Stimulated activated CD8-positive, alpha-beta memory T cell treated with anti-CD3 and anti-CD28 coated beads, Interleukin-7, amount 100 ng/mL, for 48 hours (primary cell): ENCODE measurements at places on chromosomes 5 and 9.

GRCh38 chr9:129777769-129778130 lies 24.9 kb upstream of the PTGES start:
- no peak for DNase-seq

DNA sequence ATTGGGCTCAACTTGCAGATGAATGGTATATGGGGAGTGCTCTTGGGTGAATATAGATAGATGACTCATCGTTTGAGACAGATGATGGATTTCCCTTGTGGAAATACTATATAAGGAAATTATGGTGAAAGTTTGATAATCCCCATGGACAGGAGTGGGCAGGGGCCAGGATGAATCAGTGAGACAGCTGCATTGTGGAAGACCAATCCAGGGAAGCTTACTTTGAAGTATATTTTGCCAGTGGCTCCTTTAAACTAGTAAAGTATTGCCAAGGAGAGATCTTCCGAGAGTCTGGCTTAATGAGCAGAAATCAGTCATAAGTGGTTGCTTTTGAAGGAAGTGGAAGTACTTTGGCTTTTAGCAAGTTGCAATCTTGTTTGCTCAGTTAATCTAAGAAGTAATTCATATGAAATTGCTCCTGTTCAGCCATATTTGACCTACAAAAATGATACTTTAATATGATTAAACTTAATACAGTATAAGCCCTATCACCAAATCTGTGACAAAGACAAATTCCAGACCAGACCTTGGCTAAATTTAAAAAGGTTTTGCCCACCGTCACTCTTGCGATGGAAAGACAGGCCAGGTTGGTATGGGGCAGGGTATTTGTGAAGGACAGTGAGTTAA lies 9.3 kb upstream of the TNC start:
- no peak for DNase-seq

GRCh38 chr9:32385152-32385884 lies 875 bp downstream of the ACO1 start:
- DNase-seq: no peak

DNA sequence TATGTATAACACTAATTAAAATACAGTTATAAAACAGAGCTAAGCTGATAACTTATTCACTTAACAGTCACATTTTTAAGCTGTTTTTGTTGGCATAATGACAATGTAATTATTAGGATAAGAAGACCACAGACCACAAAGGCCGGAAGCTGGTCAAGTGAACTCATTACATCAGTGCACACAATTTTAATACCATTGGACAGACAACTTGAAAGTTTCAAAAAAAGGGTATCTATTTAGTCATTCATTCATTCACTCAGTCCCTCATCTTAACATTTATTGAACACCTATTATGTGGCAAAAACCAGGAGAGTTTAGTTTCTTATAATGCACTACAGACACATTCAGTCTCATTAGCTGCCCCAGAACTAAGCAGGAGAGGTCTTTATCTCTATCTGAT lies 11.6 kb downstream of the ERP44 start:
- DNase-seq: no peak

DNA sequence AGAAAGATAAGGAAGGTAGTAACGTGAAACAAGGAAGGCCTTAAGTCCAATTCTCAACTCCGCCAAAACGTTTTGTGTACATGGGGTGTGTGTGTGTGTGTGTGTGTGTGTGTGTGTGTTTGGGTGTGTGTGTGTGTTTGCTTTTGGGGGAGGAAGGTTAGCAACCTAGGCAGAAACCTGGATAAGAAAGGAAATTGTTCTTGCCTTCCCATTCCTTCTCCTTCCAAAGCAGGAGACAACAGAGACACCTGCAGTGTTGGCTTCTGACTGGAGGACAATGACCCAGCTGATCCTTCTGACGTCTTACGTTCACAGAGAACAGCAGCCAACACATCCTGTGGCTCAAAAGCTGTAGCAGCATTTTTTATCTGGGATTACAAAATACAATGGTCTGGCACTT lies 4.1 kb upstream of the CCNG1 start:
- no peak for DNase-seq

DNA sequence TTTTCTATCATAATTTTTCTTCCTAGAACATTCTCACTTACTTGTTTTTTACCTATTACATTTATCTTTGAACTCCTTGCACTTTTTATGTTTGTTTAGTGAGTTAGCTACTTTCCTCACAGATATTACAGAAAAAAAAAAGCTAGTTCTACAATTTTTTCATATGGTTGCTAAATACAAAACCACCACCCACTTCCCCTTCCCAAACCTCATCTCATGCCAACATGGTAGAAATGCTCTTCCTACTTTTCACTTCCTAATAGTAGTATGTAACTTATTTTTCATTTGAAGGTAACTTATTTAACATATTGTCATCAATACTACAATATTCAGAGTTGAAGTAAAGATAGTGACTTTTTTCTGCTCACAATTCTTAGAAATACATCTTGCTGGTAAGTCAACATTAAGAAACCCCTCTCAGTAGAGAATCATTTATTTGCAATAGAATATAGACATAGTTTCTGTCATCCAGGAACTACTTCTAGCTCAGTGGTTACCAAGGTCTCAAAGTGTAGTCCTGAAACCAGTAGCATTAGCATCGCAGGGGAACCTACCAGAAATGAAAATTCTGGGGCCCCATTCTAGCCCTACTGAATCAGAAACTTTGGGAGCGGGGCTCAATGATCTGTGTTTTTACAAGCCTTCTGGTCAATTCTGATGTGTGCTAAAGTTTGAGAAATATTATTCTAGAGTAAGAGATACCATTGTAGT lies 1124.6 kb downstream of the DTWD2 start:
- no peak for DNase-seq

- DNase-seq: no peak
Measured at GRCh38 chr9:136201609-136202453, 3.1 kb downstream of the LHX3 start.

DNA sequence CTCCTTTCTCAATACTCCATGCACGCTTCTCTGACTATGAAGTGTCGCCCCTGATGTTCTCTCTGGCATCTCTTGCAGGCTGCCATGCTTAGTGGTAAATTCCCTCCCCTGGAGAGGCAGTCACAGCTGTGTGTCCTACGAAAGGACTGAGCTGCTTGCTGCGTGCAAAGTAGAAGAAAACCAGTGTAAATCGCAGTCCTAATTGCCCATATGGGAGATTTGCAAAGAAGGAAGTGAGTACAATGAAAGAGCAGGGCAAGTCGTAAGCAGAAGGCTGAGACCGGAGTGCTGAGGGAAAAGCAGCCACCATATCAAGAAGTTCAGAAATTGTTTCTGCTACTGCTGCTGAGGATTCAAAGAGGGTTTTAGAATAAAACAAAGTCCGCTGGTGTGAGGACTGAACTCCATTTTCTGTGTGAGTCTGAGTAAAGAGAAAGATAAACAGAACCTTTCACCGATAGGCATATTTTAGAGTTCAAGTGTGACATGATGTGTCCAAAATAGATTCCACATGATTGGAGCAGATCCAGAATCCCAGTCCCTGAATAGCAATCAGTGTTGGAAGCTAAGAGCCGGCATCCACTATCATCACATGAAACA lies 507.8 kb upstream of the MPDZ start:
- no peak for DNase-seq

- DNase-seq: no peak
Measured at GRCh38 chr9:124350494-124351263, 64.6 kb downstream of the PSMB7 start.

DNA sequence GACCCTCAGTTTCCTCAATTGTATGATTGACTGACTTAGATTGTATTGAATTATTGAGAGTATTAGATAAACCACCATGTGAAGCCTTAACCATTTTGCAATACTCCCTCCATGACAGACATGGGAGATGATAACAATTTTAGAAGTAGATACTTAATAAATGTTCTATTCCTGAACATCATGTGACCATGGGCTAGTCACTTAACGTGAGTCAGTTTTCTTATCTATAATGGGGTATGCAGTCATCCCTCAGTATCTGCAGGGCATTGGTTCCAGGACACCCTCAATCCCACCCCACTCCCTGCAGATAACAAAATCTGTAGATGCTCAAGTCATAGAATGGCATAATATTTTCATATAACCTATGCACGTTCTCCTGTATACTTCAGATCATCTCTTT lies 31.0 kb downstream of the SNX18 start:
- DNase-seq: no peak

- DNase-seq: no peak
Measured at GRCh38 chr9:72480921-72481320, 40.5 kb upstream of the TMC1 start.

GRCh38 chr9:102728946-102729345 lies 266.2 kb upstream of the CYLC2 start:
- no peak for DNase-seq

DNA sequence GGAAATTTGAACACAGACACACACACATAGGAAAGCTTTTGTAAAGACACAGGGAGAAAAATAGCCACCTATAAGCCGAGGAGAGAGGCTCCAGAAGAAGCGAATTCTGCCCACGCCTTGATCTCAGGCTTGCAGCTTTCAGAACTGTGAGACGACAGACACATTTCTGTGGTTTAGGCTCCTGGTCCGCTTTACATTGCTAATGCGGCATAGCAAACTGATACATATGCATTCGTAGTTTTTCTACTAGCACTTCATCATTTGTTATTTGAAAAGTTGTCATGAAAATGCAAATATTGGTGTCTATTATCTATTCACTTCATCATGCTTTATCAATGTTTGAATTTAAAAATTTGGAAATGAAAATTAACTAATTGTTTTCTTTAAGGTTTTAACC lies 674.9 kb downstream of the SEMA5A start:
- no peak for DNase-seq

GRCh38 chr9:16848179-16848578 lies 22.3 kb downstream of the BNC2 start:
- DNase-seq: no peak

GRCh38 chr9:114503522-114504340 lies 1.5 kb downstream of the WHRN start:
- DNase-seq: no peak

DNA sequence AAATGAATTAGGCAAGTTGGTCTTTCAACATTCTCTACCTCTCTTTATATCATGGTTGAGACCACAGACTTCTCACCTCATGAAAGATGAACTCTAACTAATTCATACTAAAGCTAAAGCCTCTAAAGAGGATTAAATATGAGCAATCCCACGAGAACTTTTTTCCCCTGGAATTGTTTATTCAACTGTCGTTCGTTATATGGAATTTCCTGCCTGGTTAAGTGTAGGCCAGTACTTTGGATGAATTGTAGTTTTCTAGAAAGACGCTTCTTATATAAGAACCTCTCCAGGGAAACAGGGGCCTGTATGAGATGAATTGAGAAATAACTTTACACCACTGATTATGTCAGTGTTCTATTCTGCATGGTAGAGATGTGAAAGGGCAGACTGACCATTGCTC lies 42.9 kb downstream of the PDCD1LG2 start:
- no peak for DNase-seq

GRCh38 chr5:164277720-164278119 lies 772.3 kb downstream of the MAT2B start:
- DNase-seq: no peak

DNA sequence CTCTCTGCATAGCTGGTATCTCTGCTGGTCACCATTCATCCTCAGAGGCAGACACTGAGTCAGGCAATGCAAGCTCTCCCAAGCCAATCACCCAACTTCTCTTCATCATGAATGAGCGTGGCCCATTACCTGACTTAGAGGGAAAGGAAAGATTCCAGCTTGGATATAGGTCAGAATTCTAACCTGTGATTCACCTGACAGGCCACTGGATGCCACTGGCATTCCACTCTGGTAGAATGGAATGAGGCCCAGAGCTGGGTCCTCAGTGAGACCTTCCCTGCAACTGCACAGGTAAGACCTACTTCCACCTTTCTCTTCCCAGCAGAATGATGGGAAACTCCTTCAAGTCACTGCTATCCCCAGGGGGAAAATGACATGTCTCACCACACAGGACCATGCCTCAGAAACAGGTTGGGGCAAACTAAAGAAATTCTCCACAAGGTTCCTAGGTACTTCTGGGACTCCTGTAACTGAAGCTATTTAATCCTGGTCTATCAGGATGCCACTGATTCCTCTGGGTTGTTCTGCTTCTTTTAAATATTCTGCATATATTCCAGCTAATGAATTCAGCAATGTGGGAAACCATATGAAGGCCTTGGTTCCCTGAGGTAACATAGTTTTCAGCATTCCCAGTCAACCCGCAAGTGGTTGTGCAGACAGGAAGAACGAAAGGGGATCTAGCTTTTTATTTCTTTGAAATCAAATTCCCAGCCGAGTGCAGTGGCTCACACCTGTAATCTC lies 62.0 kb downstream of the SUSD1 start:
- no peak for DNase-seq

GRCh38 chr5:16784843-16785791 lies 151.0 kb downstream of the MYO10 start:
- peak; percentile 40 for DNase-seq

DNA sequence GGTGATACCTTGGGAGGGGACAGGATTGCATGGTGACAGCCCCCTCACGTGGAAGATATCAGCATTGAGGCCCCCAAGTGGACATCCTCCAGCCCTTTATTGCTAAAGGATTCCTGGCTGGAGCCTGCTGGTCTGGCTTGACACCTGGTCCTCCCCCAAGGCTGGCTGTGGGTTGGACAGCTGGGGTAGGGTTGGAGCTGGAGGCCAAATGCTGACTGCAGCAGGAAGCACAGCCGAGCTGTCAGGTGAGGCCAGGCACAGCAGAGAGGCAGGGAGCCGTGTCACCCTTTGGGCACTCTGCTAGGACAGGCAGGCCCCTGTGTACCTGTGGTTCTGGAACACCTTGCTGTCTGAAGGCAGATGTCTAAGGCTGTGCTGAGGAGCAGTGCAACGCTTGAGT lies 2.2 kb downstream of the CACFD1 start:
- DNase-seq: no peak

DNA sequence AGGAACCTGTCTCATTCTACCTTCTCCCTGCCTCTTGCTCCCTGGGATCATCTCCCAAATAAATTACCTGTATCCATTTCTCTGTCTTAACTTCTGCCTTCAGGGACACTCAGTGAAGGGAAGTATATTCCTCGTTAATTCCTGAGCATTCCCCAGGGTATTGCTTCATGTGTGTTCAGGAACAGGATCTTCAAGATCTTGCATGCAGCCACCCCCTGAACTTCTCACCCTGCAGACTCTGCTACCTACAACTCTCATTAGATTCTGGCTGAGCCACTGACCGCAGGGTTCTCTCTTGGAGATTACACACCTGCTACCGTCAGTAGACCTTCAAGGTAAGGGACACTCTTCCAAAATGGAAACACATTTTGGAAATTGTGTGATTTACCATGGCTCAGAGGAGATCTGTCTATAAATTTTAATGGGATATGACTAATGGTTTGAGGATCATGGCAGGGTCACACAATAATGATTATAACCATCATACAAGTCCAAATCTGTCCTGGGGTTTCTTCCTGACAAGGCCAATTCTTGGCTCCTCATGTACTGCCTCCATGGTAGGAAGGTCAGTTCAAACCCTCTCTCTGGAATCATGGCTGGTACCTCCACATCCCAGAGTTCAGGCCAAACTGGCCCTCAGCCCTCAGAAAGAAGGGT lies 38.9 kb upstream of the UGCG start:
- no peak for DNase-seq
